NCI-H446 (cell line): ENCODE measurements at places on chromosomes 5 and 9.

GRCh38 chr5:33675958-33676464 lies 215.8 kb downstream of the ADAMTS12 start:
- DNase-seq: no peak

GRCh38 chr9:92119586-92119985 lies 4.4 kb upstream of the SPTLC1 start:
- no peak for DNase-seq

DNA sequence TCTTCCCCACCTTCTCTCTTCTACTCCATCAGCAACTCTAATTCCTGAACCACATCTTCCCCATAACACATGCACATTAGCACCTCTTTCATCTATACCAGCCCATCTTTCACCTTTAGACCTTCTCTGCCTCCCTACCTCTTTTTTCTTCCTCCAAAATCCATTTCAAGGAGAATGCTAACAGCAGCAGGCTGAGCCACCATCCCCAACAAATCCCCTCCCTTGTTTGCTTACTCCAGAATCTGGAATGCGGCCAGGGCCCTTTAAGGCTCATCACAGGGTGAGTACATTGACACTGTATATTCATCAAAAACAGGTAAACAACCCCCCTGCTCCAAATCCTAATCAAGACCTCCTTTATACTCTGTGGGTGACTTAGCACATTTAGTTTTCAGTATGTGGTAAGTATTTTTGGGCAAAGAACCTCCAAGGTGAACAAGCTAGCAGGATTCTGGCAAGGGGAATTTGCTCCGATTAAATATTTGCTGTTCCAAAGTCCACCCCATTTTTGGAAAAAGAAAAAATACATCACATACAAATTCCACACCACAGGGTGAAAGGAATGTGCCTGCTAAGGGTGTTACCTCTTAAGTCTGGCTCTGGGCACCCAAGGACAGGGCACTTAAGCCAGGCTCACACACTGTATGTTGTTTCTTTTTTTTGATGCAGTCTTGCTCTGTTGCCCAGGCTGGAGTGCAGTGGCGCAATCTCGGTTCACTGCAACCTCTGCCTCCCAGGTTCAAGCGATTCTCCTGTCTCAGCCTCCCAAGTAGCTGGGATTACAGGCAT lies 71.4 kb downstream of the SERINC5 start:
- DNase-seq: no peak

DNA sequence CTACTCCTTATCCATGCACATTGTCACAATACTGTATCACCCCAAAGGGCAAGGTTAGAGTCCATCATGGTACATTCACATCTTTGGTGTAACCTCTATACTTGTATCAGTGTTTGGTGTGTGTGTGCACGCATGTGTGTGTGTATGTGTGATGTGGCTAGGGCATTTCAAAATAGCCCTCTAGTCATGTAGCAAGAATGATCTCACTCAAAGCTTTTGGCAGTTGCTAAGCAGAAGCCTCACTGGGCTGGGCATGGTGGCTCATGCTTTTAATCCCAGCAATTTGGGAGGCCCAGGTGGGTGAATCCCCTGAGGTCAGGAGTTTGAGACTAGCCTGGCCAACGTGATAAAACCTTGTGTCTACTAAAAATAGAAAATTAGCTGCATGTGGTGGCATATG lies 245.3 kb downstream of the ADGRV1 start:
- DNase-seq: no peak

- DNase-seq: no peak
These were observed 269.9 kb upstream of the PAPPA start for GRCh38 chr9:115883467-115884329.

GRCh38 chr9:31736581-31737179 lies 647.8 kb upstream of the ACO1 start:
- no peak for DNase-seq

- no peak for DNase-seq
These were observed 3.5 kb downstream of the ELAVL2 start for GRCh38 chr9:23822261-23823169.

GRCh38 chr9:129392093-129392541 lies 214.1 kb upstream of the IER5L start:
- DNase-seq: no peak
